ENCODE measurements at places on chromosomes 11 and 22. TPM values are rescaled to one million over a fixed set of nuclear protein-coding genes. Genes with fewer than 3 reads are reported as not detected.

The PRG3 gene
- total RNA-seq, result not detected

The ZNF70 gene
- 1.3 TPM for total RNA-seq

The OR2AT4 gene
- not detected for total RNA-seq

The CCDC73 gene
- not detected for total RNA-seq

The OR8D4 gene
- total RNA-seq, result not detected

All from activated CD4-positive, alpha-beta memory T cell treated with anti-CD3 and anti-CD28 coated beads for 36 hours (primary cell).